ENCODE measurements at places on chromosomes 11 and 22. TPM values are rescaled to one million over a fixed set of nuclear protein-coding genes. Genes with fewer than 3 reads are reported as not detected.

OOSP1 gene
- not detected for total RNA-seq

OR52N4 gene
- total RNA-seq: not detected

P2RY6 gene
- 0.30 TPM for total RNA-seq

CREB3L1 gene
- 0.78 TPM for total RNA-seq

ELMOD1 gene
- 0.53 TPM for total RNA-seq

CABP4 gene
- total RNA-seq: 4.2 TPM

All from endothelial cell of umbilical vein (primary cell).